ENCODE measurements at places on chromosomes 7 and 10.

- DNase-seq, result no peak
Measured at GRCh38 chr7:113092762-113093161, 6.1 kb upstream of the GPR85 start.

DNA sequence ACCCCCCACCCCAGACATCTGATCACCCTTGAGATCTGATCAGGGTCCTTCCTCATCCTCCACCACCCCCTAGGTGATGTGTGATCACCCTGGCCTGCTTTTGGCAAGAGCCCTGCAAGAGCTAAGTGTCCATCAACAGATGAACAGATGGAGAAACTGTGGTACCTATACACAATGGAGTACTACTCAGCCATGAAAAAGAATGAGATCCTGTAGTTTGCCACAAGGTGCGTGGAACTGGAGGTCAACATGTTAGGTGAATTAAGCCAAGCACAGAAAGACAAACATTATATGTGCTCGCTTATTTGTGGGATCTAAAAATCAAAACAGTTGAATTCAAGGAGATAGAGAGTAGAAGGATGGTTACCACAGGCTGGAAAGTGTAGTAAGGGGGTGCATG, 209.1 kb downstream of the USP6NL start:
- no peak for DNase-seq

DNA sequence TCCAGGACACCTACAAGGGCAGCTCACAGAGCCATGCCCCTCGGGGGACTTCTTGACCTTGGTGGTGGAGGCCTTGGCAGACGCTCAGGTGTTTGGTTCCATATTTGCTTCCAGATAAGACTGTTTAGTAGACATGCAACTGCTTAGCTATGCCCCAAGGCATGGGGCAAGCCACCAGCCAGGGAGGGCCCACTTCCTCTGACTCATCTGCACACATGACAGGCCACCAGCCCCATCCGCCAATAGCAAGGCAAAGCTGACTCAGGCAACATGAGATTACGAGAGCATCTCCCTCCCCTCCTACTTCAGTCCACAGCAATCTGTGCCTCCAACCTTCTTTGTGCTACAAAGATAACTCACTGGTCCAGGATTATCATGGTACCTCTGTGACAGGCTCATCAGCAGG, 54.9 kb downstream of the KCNMA1 start:
- no peak for DNase-seq

DNA sequence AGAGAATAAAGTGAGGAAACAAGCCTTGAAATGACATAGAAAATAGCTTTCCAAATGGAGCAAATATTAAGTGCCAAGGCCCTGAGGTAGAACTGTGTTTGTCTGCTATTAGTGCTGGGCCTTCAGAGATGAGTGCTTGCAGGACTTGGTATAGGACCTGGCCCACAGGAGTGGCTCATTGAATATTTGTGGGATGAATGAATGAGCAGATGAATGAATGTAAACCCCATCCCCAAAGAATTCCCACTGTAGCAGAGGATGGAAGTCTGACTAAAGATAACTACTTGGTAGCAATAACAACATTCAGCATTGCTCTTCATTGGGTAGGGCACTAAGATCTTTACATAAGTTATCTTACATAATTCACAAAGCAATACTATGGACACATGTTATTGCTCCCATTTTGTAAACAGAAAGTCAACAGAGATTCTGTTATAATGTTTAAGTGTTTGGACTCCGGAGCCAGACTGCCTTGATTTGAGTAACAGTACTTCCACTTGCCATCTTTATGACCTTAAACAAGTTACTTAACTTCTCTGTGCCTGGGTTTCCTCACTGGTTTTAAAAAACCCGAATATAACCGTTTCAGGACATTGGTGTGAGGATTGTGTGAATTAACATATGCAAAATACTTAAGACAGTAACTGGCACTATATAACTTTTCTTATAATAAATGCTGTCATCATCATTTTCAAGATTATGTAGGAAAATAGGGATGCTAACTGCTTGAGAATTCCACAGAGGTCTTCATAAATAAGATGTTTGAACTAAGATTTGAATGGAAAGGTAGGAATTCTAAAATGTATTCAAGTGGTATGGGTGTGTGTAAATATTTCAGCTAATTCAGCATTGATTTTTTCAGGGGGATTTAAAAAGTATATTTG, 141.9 kb downstream of the PRKG1 start:
- DNase-seq, result no peak
